ENCODE measurements at places on chromosomes 1 and 21. TPM values are rescaled to one million over a fixed set of nuclear protein-coding genes. Genes with fewer than 3 reads are reported as not detected.

GRCh38 chr1:118118469-118118868 lies 66.6 kb downstream of the SPAG17 start:
- DNase-seq, result peak; percentile 73

The FAM89A gene
- total RNA-seq, result 17.8 TPM

DNA sequence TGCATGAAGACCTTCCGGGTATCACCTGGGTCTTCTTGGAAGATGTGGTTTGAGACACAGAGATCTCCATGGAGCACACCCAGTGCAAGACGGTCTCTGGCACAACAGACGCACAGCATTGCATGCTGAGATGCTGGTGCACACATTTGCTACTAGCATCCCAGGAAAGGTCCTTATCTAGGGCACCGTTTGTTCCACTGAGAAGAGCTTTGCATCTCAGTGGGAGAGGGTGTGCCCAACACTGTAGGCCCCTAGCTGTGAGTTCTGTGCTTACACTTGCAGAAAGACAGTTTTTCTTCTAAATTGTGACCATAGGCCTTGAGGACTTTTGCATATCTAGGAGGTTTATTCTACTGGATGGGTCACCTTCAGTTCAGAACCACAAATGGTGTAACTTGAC lies 554.1 kb downstream of the MATN1 start:
- no peak for DNase-seq

GRCh38 chr1:236795757-236796667 lies 920 bp downstream of the MTR start:
- no peak for DNase-seq

- no peak for DNase-seq
Observed at GRCh38 chr1:25657121-25657882, 40.7 kb downstream of the MAN1C1 start.

The ALX3 gene
- 0.24 TPM for total RNA-seq

DNA sequence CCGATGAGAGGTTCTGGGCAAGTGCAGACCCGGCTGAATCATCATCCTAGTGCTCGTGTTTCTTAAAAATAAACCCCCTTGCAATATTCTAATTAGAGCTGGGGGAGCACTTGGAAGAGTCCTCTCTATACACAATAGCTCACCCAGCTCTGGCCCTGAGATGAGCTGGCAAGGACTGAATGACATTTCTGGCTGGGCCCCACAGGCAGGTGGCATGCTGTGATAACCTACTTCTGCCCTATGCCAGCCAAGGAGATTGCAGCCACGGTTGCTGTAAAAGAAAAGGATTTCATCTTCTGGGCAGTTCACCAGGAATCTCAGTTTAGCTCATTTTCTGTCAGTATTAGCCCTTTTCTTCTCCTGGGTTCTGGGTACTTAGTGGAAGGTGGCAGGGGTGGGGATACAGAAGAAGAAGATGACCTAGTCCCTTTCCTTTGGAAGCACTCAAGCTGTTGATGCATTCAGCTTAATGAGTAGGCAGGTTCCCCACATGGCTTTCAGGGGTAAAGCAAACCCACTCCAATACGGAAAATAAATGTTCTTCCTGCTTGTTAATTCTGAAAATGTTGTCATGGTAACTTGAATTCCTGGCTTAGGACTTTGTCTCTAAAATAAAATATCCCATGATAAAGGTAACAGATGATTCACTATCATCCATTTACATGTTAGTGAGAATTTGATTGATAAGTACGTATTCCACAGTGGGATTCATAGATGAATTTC lies 32.2 kb downstream of the VASH2 start:
- no peak for DNase-seq

The CASZ1 gene
- total RNA-seq, result 111 TPM

DNA sequence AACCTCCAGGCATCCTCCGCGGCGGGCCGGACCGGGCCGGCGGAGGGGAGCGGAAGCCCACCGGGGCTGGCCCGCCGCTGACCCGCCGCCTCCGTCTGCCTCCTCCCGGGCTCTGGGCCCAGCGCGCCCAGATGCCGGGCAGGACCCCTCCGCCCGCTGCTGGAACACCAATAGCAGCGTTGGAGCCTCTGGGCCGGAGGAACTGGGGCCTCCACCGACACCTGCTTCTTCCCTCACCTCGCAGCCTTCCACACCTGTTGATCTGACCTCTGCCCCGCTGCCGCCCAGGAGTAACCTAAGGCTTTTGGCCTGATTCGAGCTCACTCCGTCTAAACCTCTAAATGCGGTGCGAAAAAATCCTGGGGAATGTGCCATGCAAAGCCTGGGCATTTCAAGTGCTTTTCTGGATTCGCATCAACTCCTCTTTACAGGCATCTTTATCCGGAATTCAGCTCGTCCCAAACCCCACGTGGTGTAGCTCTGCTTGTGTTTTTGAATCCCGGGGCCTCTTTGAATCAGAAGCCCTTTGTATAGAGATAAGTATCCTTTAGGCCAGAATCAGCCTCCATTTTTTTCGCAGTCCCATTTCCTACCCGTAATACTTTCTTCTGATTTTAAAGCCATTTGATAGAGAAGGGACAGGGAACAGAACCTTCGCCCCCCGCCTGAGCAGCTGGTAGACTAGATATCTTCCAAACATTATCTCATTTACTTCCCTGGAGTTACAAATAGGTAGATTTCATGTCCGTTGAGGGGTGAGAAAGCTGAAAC lies 680 bp upstream of the CNN3 start:
- DNase-seq, result no peak

DNA sequence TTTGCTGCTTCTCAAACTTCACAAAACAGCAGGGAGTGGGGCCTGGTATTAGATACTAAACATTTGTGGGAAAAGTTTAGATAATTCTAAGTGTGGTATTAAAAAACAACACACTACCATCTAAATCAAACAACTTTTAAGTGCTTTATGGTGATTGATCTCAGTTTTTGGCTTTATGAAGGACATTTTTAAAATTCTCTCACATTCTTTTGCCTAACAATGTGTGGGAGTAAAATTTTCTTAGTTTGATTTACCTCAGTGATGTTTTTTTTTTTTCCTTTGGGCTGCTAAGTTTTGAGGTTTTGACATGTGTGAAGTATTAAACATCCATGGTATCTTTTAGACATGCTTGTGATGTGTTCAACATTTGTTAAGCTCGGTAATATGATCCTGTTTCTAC lies 116.2 kb downstream of the DISP1 start:
- DNase-seq, result no peak

The NR0B2 gene
- total RNA-seq, result 8.8 TPM
